ENCODE measurements at places on chromosomes 3 and 15.

- DNase-seq: no peak
Measured at GRCh38 chr3:71153713-71154112, 429.8 kb downstream of the FOXP1 start.

DNA sequence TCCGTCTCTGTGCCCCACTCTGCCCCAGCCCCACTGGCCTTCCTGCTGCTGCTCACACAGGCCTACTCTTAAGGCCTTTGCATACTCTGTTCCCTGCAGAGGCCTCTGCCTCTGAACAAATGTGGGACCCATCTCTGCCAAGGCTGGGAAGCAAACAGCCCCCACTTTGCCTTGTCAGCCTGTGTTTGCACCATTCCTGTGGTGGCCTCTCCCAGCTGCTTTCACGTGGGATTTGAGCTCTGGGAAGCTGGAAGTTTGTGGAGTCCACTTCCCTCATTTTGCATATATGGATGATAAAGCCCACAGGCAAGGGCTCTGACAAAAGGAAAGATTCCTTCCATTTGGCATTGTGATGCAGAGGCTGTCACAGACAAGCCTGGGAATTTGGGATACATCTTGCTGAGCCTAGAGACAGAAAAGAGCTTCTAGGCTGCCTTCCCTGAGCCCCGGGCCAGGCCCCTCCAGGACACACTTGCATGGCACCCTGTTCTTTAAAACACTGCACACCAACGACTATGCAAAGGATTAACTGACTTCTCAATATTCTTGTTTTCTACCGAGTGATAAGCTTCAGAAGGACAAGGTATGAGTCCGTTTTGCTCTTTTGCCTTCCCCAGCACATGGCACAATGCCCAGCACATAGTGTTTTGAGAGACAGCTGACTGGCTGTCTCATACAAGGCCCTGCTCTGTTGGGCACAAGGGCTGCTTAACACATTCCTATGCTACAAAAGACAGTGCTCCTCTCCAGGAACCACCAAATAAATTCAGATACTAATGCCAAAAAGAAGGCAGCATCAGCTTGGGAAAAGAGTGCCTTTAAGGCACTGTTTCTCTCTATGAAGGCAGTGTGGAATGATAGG is 120.7 kb upstream of the TOPAZ1 start:
- no peak for DNase-seq

- DNase-seq: no peak
Measured at GRCh38 chr15:93881310-93881709, 350.1 kb upstream of the MCTP2 start.

- DNase-seq: no peak
Measured at GRCh38 chr15:86849558-86850285, 770.1 kb downstream of the AGBL1 start.

All from hippocampal formation (tissue), 2 donors.